MCF 10A (cell line): ENCODE measurements at places on chromosomes 4 and X.

DNA sequence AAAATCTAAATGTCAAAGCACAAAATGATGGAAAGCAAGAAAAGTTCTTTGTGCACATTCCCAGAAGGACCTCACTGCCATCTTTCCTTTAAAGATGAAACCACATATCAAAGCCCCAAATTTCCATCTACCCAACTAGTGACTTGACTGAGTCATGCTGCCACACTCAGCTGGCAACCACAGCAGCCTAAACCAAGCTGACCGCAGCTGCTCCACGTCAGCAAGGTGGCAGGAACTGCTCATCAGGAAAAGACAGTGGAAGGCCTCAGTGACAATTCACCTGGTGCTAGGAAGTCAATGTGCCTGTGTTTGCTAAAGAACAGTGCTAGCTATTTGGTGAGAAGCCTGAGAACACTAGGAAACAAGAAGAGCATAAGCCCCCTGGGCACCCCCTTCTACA is 26.1 kb downstream of the ACOX3 start:
- no peak for DNase-seq

DNA sequence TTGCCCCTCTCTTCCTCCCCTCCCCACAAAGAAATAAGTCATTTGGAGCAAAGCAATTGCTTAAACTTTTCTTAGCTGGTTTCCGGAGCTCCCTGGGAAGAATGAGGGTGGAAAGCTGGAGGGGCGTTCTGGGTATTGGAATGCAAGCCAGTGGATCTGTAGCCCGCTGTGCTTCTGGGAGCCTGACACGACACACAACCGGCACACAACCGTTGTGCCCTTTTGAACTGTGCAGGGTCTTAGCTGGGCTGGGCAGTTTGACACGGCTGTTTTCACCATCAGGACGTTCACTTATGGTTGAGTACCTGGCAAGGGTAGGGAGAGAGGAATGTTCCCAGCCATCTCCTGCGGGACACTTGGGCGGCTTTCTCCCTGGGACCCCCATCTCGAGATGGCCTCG is 38.3 kb downstream of the SHROOM2 start:
- DNase-seq, result no peak

DNA sequence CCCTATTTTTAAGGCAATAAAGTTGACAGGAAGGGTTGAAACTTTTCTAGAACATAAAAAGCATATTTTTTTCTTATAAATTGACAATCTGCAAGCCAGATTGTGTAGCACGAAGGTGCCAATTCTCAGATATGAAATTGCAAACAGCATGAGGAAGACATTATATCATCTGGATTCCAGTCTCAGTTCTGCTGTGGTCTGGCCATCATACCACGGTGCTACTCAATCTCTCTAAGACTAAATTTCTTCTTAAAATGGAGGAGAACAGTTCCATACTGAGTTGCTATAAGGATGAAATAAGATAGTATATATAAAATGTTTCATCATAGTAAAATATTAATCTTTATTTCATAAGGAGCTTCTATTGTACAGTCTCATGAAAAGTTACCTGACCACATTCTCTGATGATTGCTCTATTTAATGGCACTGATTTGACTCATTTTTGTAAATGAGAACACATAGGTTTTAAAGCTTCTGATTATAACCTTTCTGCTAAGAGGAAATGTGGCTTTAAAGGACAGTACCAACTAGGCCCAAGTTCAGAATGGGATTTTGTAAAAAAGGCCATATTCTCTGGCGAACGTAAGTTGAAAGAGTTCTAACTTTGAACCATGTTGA is 127.9 kb downstream of the SHROOM3 start:
- DNase-seq, result no peak

GRCh38 chr4:179586460-179586859 is 2144.2 kb upstream of the AGA start:
- DNase-seq, result peak; percentile 24

DNA sequence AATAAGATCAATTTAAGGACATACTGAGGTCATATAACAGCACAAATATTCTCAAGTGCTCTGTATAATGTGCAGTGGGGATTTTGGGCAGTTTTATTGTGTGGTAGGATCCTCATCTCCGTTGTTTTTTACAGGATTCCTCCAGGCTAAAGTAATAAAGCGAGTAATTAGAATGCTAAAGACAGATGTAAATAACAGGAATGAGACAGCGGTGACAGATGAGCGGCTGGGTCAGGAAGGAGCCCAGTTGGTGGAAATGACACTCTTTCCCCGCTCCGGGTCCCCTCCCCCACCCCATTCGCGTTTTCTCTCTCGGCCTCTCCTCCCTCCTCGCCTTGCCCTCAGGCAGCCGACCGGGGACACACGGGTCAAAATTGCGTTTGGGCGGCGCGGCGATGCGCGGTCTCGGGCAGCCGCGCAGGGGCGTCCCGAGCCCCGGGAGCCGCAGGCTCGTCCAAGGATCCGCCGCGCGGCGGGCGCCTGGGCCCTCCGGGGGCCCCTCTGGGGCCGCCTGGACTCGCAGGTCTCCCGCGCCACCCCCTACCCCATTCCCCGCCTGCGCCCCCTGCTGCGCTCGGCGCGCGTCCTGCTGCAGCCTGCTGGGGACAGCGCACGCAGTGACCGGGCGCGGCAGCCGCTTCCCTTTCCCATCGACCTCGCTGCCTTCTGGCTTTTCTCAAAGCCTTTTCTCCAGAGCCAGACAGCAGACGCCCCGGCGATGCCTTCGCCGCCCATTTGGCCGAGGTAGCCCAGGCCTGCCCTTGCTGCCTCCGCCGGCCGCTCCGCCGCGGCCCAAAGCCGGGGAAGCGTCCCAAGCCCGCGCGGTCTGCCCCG is 16.2 kb downstream of the POU4F2 start:
- no peak for DNase-seq

- DNase-seq, result peak; percentile 45
These were observed 424.2 kb downstream of the KLHL4 start for GRCh38 chrX:87941841-87942240.

DNA sequence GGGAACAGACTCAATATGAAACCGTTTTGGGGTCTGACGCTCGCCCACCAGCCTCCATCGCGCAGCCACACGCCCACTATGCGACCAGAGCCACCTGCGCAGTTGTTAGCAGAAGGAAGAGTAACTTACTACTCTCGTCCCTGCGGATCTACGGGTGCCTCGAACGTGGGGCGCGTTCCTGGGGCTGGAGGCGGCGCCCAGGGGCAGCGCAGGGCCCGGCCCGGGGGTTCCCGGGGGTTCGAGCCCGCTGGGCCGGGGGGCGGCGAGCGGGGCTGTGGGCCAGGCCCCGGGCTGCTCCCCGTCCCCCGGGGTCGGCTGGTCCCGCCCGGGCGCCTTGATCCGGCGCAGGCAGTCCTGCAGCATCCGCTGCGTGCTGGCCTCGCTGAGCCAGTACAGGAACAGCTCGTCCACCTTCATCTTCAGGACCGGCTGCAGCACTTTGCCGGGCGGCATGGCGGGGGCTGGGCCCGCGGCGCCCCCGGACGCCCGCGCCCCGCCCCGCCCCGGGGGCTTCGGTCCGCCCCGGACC is 404 bp downstream of the PPP2R3B start:
- no peak for DNase-seq
